ENCODE measurements at places on chromosomes 1 and 21.

DNA sequence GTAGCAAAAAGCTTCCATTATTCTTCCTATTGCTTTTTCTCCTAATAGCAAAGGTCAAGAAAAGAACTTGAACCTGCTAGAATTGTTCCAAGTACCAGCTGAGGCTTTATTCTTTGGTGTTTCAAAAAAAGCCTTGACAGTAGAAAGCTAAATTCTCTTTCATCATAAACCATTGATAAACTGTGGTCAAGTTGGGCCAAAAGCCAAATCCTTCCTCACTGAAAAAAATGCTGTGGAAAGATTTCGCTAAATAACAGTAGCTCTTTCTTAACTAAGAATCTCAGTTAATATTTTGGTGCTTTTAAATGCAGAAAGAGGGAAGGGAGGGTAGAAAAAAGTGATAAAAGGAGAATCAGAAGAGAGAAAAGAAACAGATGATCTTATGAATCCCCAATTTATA lies 14.0 kb upstream of the JAM2 start:
- no peak for DNase-seq

- no peak for DNase-seq
Observed at GRCh38 chr1:100866041-100866900, 28.4 kb downstream of the EXTL2 start.

GRCh38 chr1:200029035-200029821 lies 1.7 kb downstream of the NR5A2 start:
- DNase-seq: no peak

DNA sequence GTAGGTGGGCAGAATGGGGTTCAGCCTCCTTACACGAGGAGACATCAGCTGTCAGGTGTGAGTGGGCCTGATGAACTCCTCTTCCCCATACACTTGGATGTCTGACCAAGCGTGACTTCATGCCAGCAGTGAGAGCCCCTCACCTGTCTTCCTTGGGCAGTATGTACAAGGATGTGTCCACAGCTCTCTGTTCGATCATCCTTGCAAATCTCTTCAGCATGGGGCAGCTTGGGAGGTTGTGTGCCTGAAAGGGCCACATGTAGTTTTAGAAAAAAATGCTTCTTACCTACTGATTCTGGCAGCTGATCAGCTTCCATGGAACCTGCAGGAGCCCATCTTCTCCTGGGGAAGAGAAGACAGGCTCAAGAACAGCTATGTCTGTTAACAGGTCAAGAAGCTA lies 18.0 kb downstream of the ACP6 start:
- no peak for DNase-seq

GRCh38 chr1:198861636-198862035 lies 222.8 kb downstream of the PTPRC start:
- no peak for DNase-seq

DNA sequence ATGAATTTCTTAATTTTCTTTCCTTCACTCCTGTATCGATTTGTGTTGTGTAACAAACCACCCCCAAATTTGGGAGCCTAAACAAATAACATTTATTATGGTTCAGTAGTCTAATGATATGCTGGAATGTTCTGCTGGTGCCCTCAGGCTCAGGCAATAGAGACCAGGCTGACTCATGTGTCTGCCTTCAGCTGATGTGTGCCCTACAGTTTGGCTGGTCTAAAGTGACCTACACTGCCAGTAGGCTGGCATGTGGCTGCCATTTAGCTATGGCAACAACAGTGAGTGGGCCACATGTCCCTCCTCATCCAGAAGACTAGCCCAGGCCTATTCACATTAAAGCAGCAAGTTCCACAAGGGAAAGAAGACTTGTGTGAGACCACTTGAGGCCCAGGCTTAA lies 115.8 kb downstream of the PTPRC start:
- no peak for DNase-seq

- DNase-seq: no peak
Observed at GRCh38 chr1:199667089-199667488, 360.4 kb upstream of the NR5A2 start.

DNA sequence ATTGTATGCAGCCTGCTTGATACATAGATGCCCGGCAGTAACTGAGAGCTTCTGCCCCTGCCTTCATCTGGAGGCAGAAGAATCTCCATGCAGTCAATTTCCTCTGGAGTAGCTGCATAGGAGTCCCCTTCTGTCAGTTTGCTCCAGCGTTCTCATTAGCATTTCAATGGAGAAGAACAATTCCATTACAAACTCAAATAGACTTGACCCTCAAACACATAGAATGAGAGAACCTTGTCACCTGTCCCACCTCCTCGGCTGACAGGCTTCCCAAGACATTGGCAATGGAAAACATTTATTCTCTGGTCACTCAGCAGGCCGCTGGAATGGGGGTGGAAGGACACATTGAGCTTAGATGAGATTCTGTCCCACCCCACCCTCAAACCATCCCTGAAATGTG lies 45.6 kb upstream of the TMEM51 start:
- DNase-seq: no peak
